ENCODE measurements at places on chromosomes 16 and 17.
A peak's percentile ranks its signal among the peaks of the same experiment; 100 is the strongest.

DNA sequence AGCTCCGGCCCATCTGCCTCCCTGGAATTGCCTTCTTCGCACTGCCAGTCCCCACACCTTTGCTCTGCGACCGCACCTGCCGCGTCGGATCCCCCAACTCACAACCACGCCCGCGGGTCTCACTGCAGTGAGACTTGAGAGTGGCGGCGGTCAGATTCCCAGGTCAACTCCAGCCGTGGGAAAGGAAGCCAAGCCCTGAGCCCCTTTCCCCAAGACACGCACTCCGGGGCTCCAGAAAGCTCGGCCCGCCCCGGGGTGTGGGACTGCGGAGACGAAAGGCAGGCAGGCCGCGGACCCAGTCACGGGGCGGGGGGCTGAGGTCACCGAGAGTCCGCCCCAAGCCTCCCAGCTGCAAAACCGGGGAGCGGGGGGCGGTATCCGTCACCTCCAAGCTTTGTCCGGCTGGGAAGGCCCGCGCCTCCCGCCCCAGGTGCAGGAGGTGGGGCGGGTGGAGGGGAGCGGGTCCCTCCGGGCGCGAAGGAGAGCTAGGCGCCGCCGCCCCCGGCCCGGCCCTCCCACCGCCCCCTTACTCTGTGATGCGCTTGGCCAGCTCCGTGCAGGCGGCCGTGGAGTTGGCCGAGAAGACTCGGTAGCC is 615 bp downstream of the PRPSAP1 start:
- peak; percentile 21 for DNase-seq

- DNase-seq = peak; percentile 39
Measured at GRCh38 chr17:32742681-32743538, 134.0 kb downstream of the MYO1D start.

DNA sequence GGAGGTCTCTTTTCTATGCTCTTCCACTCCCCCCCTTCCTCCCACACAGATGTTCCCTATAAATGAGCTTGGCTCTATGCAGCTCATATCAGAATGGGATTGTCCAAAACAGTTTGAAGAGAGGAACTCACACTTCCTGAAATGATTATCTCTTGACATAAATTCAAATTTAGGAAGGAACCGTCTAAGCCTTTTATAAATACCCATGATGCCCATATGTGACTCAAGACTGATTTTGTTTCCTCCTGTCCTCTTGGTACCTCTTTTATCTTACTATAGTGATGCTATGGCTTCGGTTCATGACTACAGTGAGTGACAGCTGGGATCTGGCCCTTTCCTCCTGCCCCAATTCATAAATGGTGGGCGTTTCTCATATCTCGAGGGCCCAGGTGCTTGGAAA is 16.6 kb upstream of the TERF2 start:
- DNase-seq = no peak

- no peak for DNase-seq
Measured at GRCh38 chr17:79325709-79326430, 251.2 kb downstream of the ENGASE start.

GRCh38 chr17:1169221-1169928 is 10.4 kb downstream of the ABR start:
- no peak for DNase-seq

All from EL (cell line).